ENCODE measurements at places on chromosomes 4 and X.

- no peak for DNase-seq
- H3K27ac ChIP-seq = no peak overlapping the region
- H3K4me3 ChIP-seq = no peak overlapping the region
- peaks cover 32% of the 10 kb centered on the region for H3K36me3 ChIP-seq
- no peaks in the 10 kb centered on the region for H3K27me3 ChIP-seq
Measured at GRCh38 chrX:153955228-153955732, 10.8 kb upstream of the RENBP start.

GRCh38 chrX:17081511-17081910, 135.1 kb downstream of the REPS2 start:
- H3K27ac ChIP-seq = no peak overlapping the region
- peaks cover 17% of the 10 kb centered on the region for H3K4me1 ChIP-seq
- H3K36me3 ChIP-seq = no peaks in the 10 kb centered on the region
- H3K4me3 ChIP-seq = no peak overlapping the region

DNA sequence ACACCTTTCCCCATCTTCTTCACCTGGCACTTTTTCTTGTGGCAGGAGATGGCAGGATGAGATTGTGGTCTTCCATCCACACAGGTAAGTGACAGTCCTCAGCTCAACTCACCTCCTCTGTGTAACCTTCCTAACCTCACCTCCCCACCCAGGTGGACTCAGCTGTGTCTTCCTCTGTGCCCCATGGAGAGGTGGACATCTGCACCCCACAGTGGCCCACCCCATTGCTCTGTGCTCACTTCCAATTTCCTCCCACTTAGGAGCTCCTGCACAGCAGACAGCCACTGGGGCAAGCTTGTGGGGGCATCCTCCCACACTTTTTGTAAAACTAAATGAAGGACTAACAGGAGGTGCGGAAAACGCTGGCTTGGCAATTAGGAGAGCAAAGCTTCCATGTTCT, 61.6 kb downstream of the MSX1 start:
- no peak overlapping the region for H3K27ac ChIP-seq
- H3K4me1 ChIP-seq = no peaks in the 10 kb centered on the region
- H3K27me3 ChIP-seq = peaks cover 58% of the 10 kb centered on the region
- no peaks in the 10 kb centered on the region for H3K36me3 ChIP-seq
- no peak overlapping the region for H3K4me3 ChIP-seq

GRCh38 chr4:2427383-2428334, 8.9 kb downstream of the CFAP99 start:
- DNase-seq = no peak
- no peak overlapping the region for H3K4me3 ChIP-seq
- no peaks in the 10 kb centered on the region for H3K4me1 ChIP-seq
- H3K27ac ChIP-seq = no peak overlapping the region
- H3K36me3 ChIP-seq = no peaks in the 10 kb centered on the region
- H3K27me3 ChIP-seq = peaks cover 12% of the 10 kb centered on the region

DNA sequence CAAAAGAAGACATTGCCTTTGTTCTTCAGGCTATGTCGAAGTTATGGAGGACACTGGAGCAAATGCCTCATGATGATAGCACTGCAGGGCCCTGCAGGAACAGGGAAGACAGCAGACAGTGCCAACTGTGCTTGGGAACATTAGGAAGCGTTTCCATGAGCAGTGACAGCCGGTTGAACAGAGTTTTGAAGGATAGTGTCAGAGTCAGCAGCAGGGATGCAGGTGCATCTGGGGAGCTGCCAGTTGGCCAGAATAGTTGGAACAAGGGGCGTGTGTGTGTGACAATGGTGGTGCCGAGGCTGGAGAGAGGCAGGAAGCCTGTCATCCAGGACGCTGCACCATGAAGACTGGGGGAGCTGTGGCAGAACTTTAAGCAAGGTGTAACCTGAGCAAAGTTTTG, 88.6 kb downstream of the SHROOM3 start:
- peaks cover 8% of the 10 kb centered on the region for H3K36me3 ChIP-seq
- DNase-seq = no peak
- H3K4me1 ChIP-seq = peaks cover 24% of the 10 kb centered on the region

- no peaks in the 10 kb centered on the region for H3K27me3 ChIP-seq
- peaks cover 7% of the 10 kb centered on the region for H3K36me3 ChIP-seq
- H3K27ac ChIP-seq = no peak overlapping the region
- H3K4me3 ChIP-seq = no peak overlapping the region
- no peak for DNase-seq
Measured at GRCh38 chrX:136029766-136030165, 44.5 kb downstream of the SLC9A6 start.

DNA sequence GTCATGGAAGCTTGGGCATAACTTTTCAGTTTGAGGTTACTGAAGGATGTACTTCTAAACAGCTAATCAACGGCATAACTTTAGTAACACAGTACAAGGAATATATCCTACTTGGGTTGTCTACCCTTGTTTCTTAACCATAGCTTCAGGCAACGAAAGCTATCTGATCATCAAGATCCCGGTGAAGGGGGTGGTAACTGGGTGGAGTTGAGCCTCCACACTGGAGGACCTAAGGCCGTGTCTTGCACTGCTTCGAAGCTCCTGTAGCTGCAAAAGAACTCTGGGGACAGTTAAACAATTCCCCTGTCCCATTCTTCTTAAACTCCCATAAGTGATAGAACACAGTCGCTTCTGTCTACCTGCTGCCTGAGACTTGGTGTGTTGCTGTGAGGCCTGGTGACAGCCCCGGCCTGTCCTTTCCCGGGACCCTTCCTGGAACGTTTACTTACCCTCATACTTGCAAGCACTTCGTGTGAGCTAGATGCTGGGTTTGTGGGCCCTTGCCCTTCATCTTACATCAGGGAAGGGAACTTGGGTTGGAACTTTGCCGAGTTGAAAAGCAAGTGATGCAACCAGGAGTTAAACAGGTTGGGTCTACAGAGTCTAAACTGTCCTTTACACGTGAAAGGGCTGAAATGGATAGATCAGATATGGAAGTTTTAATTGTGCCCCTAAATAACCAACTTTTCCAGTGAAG, 5.8 kb upstream of the WDR1 start:
- peaks cover 35% of the 10 kb centered on the region for H3K4me1 ChIP-seq
- no peak overlapping the region for H3K27ac ChIP-seq
- DNase-seq = no peak
- H3K27me3 ChIP-seq = peaks cover under 1% of the 10 kb centered on the region
- no peak overlapping the region for H3K4me3 ChIP-seq
- no peaks in the 10 kb centered on the region for H3K36me3 ChIP-seq

DNA sequence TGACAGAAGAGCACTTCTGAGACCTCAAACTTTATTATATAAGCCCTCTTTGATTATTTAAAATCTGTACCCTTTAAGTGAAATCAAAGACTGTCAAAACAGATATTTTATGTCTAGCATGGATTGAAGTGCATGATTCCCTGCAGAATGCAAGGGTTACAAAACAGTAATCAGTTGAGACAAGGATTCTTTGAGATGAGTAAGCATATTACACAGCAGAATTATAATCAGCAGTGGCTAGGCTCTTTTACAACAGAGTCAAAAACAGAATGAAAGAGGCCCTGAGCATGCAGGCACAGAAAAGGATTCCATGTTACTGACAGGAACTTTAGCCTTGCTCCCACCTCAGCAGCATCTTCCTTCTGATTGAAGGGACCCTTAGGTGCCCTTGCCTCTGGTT, 487.9 kb upstream of the GALNT7 start:
- no peaks in the 10 kb centered on the region for H3K36me3 ChIP-seq
- H3K27ac ChIP-seq = no peak overlapping the region
- no peaks in the 10 kb centered on the region for H3K27me3 ChIP-seq
- H3K4me1 ChIP-seq = peaks cover 11% of the 10 kb centered on the region
- no peak for DNase-seq

DNA sequence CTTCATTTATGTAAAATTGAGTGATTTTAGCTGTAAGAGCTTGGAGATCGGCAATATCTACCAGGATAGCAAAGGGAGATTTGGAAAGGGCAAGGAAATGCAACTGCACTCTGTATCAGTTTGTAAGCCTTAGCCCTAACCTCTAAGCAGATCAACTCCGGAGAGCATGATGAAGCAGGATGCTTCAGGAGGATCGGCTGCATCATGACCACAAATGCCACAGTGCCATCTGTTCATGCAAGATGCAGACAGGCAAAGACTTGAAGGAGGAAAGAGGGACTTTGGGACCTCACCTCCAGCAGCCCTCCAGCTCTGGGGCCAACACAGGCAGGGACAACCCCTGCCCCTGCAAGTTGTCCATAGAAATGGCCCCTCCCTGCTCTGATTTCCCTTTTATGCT, 377.6 kb upstream of the GATB start:
- H3K27me3 ChIP-seq = peaks cover 2% of the 10 kb centered on the region
- no peak overlapping the region for H3K4me3 ChIP-seq
- no peaks in the 10 kb centered on the region for H3K4me1 ChIP-seq
- H3K36me3 ChIP-seq = no peaks in the 10 kb centered on the region

GRCh38 chrX:107619885-107620322, 8.4 kb upstream of the PRPS1 start:
- peaks cover 4% of the 10 kb centered on the region for H3K4me1 ChIP-seq
- no peak overlapping the region for H3K4me3 ChIP-seq
- DNase-seq = no peak
- peak overlapping the region; percentile 89 for H3K27ac ChIP-seq
- H3K27me3 ChIP-seq = no peaks in the 10 kb centered on the region

DNA sequence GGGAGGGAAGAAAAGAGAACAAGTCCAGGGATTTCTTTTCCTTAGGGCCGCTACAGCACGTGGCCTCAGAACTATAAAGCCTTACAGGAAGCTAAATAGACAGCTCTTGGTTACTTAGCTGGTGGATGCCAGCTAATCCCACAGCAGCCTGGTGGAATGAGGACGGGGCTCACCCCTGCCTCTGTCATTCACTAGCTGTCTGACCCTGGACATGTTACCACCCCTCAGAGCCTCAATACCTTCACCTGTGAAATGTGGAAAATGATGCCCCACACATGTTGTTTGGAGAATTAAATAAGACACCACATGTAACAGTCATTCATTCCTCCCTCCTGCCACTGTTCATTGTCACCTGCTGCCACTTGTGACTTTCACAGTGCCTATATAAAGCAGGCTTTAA, 15.7 kb downstream of the CCKAR start:
- H3K4me3 ChIP-seq = no peak overlapping the region
- H3K27me3 ChIP-seq = peaks cover 23% of the 10 kb centered on the region
- H3K36me3 ChIP-seq = no peaks in the 10 kb centered on the region
- H3K27ac ChIP-seq = no peak overlapping the region
